Left forelimb (tissue), 1 donor: ENCODE measurements at places on chromosomes 1 and 21.

DNA sequence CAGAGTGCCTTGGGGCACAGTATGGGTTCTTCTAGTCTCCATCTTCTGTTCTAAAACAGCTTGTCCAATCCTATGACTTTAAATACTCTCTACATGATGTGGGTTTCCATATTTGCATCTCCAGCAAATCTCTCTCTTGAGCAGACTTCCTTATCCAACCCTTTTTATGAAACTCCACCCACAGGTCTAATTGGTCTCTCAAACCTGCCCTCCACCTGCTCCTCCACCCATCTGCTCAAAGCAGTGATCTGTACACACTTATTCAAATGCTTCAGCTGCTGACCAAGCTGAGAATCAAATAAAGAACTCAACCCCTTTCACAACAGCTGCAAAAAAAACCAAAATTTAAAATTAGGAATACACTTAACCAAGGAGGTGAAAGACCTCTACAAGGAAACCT lies 11.5 kb downstream of the MCOLN2 start:
- DNase-seq: no peak

GRCh38 chr1:101028466-101028865 lies 2.9 kb upstream of the DPH5 start:
- no peak for DNase-seq

DNA sequence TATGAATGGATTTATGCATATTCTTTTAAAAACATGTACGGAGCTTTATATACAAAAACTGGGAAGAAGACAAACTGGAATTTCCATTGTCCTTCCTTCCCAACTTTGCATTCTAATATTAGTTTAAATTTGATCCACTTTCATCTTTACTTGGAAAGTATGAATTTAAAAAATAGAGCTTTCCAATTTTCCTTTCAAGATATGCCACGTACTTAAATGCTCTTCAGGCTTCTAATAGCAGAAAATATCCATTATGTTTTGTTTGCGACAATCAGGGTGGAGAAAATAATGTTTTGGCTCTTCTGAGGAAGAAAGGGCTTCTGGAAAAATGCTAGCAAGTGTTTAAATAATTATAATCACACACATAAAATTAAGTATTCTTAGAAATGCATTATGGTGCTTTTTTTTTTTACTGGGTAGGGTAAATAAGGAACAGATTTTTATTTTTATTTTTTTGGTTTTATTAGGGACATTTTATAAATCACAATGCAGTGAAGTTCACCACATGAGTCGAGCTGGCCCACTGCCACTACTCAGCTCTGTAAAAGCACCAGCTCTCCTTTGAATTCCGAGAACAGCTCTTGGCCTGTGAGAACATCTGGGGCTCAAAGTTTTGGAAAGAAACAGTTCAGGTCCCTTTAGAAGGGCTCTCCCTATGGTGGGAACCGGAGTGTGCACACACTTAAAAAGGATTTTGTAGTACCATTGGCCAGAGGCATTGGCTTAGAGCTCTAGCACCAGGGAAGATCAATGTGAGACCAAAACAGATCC lies 287.4 kb upstream of the LYPLAL1 start:
- no peak for DNase-seq

- DNase-seq: no peak
These were observed 15.2 kb downstream of the LRRC71 start for GRCh38 chr1:156935505-156936128.

GRCh38 chr1:21344750-21345443 lies 54.6 kb upstream of the ECE1 start:
- DNase-seq: no peak

DNA sequence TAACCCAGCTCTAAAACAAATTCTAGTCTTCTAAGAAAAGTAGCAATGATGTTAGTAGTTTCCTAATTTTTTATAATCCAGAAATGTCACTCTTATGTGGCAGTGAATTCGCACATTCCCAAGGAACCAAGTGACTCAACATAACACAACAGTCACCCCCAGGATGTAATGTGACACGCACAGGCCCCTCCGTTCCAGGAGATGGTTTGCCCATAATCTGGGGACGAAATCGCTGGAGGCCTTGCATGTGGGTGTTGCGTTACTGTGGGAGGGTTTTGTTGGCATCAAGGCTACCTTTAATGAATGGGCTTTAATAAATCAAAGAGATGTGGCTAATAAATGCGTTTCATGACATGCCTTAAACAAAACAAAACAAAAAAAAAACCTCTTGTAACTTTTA lies 50.9 kb downstream of the EVA1C start:
- no peak for DNase-seq

DNA sequence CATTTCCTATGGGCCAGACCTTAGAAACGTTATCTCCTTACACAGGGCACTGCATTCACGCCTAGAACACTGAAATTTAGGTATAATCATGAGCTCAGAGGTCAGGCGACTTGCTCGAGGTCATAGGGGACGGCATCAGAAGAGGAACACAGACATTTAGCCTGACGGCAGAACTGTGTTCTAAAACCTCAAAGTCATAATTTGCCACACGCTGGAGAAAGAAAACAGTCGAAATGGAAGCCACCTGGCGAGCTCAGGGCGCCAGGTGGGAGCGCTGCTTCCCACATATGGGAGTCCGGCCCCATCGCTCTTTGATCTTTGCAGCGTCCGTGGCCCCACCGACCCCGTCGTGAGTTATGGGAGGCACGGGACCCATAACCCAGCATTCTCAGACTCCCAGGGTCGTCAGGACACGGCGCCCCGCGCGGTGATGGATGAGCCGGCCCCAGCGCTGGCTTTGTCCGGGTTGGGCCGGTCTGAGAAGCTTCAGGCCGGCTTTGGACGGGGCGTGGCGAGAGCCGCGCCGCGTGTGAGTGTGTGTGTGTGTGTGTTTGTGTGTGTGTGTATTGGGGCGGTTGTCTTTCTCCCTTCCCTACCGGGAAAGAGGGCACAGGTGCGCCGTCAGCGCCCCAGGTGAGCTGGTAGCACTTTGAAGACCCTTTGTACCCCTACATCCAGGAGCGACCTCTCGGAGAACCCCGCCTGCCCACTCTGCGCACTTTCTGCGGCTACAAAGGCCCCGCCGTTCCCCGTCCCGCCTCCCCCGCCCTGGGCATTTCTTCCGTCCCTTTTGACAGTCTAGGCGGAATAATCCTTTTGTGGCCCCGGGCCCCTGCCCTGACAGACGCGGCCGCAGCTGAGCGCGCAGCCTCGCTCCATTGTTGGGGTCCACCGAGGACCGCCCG lies 861 bp upstream of the DRAXIN start:
- no peak for DNase-seq

- no peak for DNase-seq
These were observed 2015.8 kb downstream of the NCAM2 start for GRCh38 chr21:23014021-23014420.

- DNase-seq: no peak
These were observed 505 bp upstream of the GNPAT start for GRCh38 chr1:231240531-231240882.
